ENCODE measurements at places on chromosomes 16 and 17. TPM values are rescaled to one million over a fixed set of nuclear protein-coding genes. Genes with fewer than 3 reads are reported as not detected.

DNA sequence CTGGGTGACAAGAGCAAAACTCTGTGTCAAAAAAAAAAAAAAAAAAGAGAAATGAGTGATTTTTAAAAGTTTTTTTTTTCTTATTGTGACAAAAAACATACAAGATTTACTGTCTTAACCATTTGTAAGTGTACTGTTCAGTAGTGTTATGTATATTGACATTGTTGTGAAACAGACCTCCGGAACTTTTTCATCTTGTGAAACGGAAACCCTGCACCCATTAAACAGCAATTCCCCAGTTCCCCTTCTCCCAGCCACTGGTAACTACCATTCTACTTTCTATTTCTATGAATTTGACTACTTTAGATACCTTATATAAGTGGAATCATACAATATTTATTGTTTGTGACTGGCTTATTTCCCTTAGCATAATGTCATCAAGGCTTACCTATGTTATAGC lies 18.7 kb downstream of the DUS2 start:
- no peak for DNase-seq

DNA sequence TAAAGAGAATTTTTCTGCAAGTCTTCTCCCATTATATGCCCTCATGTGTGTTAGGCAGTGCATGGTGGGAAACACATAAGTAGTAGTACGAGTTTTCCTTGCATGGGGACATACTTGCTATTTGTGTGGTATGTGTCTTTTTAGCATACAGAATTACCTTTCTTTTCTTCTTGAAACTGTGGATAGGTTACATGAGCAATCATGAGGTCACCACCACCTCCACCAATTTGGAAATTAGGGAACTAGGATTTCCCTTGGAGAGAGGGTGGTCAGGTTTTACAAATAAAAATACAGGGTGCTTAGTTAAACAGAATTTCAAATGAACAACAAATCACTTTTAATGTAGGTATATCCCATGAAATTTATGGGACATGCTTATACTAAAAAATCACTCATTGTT lies 16.3 kb upstream of the AMZ2 start:
- no peak for DNase-seq

GRCh38 chr17:7775051-7775450 lies 57.5 kb downstream of the DNAH2 start:
- DNase-seq, result no peak

DNA sequence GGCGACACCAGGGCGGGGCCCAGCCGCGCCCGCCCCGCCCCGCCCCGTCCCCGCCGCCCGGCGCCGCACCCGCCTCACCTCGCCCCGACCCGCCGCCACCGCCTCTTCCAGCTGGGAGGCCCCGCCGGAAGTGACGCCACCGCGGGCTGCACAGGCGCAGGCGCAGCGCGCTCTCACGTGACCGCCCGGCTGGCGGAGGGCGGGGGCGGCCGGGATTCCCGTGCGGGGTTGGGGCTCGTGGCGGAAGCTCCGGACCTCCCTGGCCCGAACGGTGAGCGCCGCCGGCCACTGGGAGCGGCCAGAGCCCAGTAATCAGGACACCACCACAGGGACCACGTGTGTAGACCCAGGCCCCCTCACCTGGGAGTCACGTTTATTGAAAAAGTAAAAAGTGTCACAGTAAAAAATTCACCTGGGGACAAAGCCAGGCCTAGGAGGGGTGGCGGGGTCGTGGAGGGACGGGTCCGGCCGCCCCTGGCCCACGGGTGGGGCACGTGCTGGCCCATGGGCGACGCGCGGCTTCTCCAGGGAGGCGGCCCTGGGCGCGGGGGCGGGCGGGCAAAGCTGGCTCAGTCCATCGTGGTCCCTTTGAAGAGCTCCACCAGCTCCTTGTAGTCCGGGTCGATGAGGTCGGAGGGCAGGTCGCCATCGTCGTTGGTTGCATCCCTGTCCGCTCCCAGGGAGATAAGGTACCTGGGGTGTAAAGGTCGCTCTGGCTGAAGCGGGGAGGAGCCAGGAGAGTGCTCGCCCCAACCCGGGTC lies at the start of gene MCRIP1:
MCRIP1 (minus strand) TSS at position 132 of the 761 bp plus-strand sequence. CDS start 8,785 bp downstream, outside the sequence.
- peak; percentile 99 for DNase-seq

Gene IL34
- 3.3 TPM for total RNA-seq

Gene SDK2
- total RNA-seq, result 2.3 TPM

DNA sequence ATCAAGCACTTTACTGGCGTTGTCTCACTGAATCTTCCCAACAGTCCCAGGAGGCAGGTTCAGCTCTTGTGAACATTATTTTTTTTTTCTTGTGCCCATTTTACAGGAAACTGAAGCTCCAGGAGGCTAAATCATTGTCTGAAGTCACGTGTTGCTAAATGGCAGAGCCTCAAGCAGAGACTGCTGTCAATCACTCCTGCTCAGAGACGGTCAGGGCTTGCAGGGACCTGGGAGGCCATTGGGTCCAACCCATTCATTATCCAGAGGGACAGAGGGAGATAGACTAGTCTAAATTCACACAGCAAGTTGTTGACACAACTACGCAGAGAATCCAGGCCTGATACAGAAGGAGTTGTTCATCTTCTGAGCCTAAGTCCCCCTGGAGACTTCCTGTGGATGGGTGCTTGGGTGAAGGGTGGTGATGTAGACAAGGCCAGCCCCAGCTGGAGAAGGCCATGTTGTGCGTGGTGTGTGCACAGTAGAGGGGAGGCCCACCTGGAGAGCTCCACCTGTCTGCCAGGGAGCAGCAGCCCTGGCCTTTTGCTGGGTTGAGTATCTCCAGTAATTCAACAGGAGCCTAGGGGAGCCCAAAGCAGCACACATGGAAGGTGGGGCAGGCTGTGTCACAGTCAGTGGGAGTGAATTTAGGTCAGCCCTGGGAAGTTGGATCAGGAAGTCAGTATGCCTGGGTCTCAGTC lies 24.3 kb upstream of the C1QL1 start:
- no peak for DNase-seq

DNA sequence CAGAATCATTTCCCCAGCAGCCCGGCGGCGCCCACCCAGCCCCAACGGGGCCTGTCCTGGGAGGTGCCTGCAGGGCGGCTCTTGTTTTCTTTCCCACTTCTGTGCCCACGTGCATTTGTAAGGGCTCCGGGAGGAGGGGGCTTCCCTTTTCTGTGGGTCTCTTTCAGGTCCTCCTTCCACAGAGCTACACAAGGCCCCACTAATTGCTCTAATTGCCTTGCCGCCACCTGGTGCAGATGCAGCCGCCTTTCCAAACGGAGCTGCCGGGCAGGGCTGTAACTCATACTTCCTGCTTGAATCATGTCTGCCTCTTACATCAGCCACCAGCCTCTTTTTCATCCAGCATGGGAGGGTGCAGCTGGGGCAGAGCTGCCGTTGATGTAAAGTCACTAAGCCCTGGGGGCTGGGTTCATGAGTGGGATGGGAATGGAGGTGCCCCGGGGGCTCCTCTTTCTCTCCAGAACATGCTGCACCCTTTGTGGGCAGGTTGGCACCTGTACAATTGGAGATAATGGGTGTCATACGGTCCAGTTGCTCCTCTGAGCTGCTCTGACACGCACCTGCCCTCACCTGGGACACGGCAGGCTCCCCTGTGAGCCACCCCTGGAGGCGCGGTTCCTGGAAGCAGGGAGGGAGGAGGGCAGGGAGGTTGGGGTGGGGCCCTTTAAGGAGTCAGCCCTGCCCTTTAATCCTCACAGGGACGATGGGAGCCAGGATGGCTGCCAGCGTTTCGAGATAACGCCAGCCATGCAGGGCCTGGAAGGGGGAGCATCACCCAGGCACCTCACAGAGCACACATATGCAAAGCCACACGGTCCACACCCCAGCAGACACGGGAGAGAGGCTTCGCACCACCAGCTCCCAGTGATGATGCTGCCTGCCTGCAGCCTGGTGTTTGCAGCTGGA lies 41.1 kb upstream of the KLHDC4 start:
- DNase-seq, result peak; percentile 74

Gene SLC22A31
- 136 TPM for total RNA-seq

Gene OR1F1
- not detected for total RNA-seq

GRCh38 chr17:65193305-65193704 lies 56.1 kb downstream of the RGS9 start:
- no peak for DNase-seq

DNA sequence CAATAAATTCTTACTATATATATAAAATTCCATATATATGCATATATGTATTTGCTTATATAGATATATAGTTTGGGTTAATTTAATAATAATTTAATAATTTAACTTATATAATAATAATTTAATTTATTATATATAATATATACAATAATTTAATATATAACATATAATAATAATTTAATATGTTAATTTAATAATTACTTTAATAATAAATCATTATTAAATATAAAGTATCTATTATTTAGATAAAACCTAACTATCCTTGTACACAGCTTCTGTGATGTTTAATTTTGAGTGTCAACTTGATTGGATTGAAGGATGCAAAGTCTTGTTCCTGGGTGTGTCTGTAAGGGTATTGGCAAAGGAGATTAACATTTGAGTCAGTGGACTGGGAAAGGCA lies 40.6 kb upstream of the CDH13 start:
- DNase-seq, result no peak

- no peak for DNase-seq
These were observed 575.8 kb downstream of the TOX3 start for GRCh38 chr16:51971184-51971583.

Gene TNS4
- total RNA-seq, result 0.78 TPM

DNA sequence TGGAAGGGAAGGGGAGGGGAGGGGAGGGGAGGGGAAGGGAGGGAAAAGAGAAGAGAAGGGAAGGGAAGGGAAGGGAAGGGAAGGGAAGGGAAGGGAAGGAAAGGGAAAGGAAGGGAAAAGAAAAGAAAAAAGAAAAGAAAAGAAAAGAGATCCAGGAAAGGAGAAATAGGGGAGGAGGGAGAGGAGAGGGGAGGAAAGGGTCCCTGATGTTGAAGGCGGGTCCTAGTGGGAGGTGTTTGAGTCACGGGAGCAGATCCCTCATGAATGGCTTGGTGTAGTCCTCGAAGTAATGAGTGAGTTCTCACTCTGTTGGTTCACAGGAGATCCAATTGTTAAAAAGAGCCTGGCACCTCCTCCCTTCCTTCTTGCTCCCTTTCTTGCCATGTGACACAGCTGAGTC lies 6.9 kb upstream of the USP31 start:
- no peak for DNase-seq

Gene DCAF7
- 79.9 TPM for total RNA-seq

Gene KRT20
- not detected for total RNA-seq

Gene TEN1
- total RNA-seq, result 10.9 TPM

Gene PDE6G
- 1.0 TPM for total RNA-seq

- DNase-seq, result peak; percentile 97
These were observed 660 bp upstream of the PRRT2 start for GRCh38 chr16:29811170-29811895.

Gene UBE2G1
- total RNA-seq, result 38.4 TPM

- DNase-seq, result no peak
These were observed 23.6 kb downstream of the RAB11FIP4 start for GRCh38 chr17:31415004-31415454.

GRCh38 chr17:74445158-74445557 lies 13.3 kb downstream of the GPRC5C start:
- DNase-seq, result no peak

Gene HS3ST3B1
- 2.7 TPM for total RNA-seq

GRCh38 chr16:2178321-2179106 lies 17.9 kb downstream of the CASKIN1 start:
- DNase-seq, result no peak

Gene RHBDL3
- total RNA-seq, result 0.41 TPM

DNA sequence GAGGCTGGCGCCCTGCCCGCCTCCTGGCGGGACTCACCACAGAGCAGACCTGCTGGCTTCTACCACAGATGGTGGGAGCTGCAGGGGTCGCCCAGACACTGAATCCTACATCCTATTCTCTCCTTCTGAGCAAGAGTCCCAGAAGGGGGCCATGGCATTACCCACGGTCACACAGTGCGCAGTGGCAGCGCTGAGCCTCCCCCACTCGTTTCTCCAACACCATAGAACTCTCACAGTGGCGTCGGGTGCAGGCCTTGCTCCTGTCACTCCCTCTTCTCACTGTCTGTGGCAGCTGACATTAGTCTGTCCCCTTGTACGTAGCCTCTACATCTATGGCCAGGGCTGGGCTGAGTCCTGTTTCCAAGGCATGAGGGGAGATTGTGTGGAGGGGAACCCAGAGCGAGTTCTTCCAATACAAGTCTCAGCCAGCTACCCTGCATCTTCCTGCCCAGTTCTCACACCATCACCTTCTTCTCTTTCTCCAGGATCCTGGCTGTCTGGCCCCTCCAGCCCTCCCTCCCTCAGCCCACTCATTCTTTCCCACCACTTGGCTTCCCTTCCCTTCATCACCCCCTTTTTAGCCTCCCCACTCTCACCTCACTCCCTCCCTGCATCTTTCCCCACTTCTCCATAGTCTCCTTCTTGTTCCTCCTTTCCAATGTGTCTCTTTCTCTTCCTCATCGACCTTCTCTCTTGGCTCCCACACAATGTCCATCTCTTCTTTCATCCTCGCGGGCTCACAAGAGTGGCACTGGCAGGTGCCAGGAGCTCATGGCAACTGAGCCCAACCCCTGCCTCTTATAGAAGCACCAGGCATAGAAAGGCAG lies 5.9 kb downstream of the UBTF start:
- no peak for DNase-seq

GRCh38 chr16:4371357-4372000 lies at the start of gene VASN:
Gene VASN (plus strand): TSS chr16:4371848. CDS start chr16:4380878, 9,030 bp downstream.
- peak; percentile 91 for DNase-seq

- DNase-seq, result no peak
These were observed 272.4 kb upstream of the XYLT1 start for GRCh38 chr16:17743158-17743557.

Gene KRTAP3-1
- not detected for total RNA-seq

Gene SENP3
- 57.6 TPM for total RNA-seq

GRCh38 chr17:45155029-45155428 lies 6.6 kb upstream of the HEXIM2 start:
- no peak for DNase-seq

- DNase-seq, result no peak
These were observed 3.6 kb upstream of the UTS2R start for GRCh38 chr17:82367724-82368524.

DNA sequence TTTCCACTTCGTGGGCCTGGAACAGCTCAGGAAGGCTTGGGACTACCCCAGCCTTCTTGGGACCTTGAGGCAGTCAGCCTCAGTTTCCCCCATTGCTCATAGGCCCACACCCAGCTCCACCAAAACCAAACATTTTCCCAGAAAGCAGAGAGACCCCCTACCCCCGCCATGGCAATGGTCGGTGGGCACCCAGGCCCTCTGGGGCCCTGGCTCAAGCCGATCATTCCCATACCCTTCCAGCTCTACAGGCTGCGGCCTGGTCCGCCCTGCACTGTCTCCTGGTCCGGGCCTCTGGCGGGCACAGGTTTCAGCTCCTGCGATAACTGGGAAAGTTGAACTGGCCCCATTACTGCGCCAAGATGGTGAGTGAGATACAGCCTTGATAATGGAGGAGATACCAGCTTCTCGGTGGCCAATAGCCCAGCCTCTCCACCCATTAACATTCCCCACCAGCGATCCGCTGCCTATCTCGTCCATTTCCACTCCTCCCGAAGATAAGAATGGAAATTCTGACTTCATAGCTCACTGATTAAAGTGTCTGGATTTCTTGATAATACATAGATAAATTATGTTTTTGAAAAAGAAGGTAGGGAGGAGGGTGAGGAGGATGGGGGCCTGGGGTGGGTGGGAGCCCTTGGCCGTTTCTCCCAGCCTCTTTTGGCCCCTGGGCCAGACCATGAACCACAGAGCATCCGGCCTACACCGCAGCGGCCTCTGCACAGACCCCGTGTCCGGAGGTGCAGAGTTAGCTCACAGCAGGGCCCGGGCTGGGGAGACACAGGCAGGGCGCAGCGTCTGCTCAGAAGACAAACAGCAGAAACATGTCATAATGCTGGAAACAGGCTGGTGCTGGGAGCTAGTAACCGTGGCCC lies 11.6 kb downstream of the ZFPM1 start:
- DNase-seq, result no peak

All from upper lobe of right lung (tissue), 1 donor.